Mucosa of gallbladder (tissue), 1 donor: ENCODE measurements at places on chromosomes 3 and 15. TPM values are rescaled to one million over a fixed set of nuclear protein-coding genes. Genes with fewer than 3 reads are reported as not detected.

DNA sequence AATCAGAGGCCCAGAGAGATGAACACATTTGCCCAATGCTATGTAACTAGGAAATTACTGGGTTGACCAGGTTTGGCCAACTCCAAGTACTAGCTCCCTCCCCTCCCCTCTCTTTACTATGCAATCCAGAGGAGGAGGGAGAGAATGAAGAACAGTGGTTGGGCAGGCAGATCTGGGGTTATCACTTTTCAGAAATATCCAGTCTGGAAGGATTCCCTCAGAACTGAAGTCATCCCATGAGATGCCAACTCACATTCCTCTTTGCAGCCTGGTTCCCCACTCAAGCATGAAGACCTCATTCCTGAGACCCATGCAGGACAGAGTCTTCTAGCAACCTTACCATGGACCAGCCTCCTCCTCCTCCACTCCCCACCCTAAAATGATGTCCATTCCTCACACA lies 201.1 kb downstream of the TLE3 start:
- no peak for DNase-seq

DNA sequence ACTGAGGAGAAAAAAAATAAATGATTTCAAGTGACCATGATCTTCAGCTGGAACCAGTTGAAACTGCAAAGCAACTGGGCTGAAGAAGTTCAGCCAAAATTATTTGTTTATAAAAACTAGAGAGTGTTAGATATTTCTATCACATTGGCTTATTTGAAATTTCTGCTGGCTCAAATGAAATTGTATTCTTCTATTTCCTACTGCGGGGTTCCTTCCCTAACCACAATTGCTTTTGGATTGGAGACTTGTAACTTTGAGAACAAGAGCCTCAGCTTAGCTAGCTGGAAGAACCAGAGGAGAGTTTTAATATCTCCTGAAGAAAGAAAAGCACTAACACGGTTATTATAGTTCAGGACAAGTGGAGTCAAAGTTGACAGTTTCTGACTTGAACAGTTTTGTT lies 31.1 kb downstream of the AGTR1 start:
- DNase-seq, result no peak

DNA sequence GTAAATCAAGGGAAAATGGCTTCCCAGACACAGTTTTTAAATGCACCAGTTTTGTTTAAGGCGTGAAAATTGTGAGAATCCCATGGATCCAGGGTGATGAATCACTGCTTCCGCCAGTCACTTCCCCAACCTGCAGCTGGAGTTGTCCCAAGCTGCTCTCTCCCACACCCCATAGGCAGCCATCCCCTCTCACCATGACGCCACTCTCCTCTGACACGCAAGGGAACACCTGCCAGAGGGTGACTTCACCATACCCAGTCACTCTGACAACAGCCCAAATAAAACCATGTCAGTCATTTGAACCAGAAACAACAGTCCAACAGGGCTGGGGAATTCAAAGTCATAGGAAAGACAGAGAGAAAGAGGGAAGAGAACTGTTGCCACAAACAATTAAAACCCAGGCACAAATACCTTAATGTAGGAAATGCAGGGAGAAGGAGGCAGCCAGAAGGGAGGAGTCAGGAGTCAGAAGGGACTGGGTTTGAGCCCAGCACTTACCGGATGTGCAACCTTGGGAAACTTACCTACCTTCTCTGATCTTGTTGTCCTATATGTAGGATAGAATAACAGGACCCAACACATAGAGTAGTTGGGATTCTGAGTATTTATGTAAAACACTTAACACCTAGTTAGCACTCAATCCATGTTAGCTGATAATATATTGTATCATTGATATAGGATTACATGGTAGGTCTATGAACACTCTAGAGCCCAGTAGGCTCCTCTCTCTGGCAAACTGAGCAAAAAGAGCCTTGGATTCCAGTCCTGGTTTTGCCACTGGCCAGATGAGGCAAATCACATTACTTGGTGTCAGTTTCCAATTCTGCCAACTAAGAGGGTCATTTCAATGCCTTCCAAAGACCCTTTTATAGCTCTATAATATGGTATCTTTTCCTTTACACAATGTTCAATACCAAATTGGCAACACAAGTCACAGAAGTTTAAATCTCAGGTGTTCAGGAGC lies 326.3 kb upstream of the ICE2 start:
- DNase-seq, result no peak

- DNase-seq, result no peak
Observed at GRCh38 chr3:126127452-126127851, 43.5 kb upstream of the SLC41A3 start.

DNA sequence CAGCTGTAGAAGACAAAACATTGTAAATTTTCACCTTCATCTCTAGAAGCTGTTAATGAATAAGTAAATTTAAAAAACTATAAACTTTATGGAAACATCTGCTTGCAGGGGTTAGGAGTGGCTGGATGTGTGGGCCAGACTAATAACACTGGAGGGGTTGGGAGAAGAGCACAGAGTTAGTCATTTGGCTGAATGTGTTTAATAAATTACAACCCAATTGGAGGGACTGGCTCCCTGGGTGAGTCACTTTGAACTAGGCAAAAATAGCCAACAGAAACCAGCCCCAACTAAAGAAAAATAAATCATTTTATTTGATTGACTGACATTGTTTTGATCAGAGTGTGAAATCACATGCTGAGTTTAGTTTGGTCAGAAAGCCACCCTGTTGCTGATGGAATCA lies 21.8 kb downstream of the DGKG start:
- no peak for DNase-seq

GRCh38 chr3:190019006-190019405 lies 101.7 kb downstream of the P3H2 start:
- no peak for DNase-seq

DNA sequence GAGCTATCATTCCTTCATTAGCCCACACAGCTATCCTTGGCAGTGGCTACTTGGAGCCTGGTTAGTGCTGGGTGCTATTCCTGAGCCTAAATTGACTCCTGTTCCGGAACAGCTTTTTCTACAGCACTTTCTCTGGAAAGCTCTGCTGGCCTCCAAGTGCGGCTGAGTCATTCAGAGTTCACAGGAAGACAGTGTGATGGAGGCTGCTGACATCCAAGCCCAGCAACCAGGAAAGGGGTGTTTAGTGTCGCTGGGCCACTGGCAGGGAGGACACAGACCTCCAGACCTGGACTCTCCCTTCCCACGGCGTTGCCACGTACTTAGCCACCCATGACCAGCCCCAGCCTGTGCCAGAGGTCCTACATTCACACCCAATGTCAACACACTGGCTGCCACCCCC lies 28.7 kb downstream of the CACNA2D2 start:
- DNase-seq, result no peak

GRCh38 chr3:185558395-185558794 lies 6.0 kb upstream of the LIPH start:
- peak; percentile 86 for DNase-seq

DNA sequence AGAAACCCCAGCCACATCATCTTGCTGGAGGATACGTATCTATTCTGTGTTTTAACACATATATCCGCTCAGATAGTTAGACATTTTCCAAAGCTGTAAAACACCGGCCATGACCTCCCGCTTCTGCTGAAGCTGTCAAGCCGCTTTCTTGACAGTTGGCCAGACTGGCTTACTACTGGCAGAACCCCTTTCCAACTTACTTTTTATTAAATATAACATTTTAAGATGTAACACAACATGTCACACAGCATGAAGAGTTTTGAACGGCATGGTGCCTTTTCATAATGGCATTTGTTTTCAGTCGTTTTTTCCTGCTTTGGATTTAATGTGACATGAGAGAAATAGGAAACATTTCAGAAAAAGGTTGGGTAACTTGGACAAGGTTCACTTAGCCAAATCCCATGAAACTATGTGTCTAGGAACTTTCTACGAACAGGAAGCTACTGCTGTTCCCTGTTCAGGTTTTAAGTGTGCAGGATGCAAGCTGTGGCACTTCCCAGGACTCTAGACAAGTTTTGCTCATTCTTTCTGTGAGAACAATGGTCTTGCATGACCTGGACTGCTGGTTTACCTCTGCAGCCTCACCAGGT lies 281.4 kb downstream of the THSD4 start:
- DNase-seq, result no peak

- no peak for DNase-seq
Observed at GRCh38 chr3:123021996-123022510, 5.5 kb downstream of the SEMA5B start.

- no peak for DNase-seq
Observed at GRCh38 chr3:14290631-14291385, 111.6 kb upstream of the SLC6A6 start.

DNA sequence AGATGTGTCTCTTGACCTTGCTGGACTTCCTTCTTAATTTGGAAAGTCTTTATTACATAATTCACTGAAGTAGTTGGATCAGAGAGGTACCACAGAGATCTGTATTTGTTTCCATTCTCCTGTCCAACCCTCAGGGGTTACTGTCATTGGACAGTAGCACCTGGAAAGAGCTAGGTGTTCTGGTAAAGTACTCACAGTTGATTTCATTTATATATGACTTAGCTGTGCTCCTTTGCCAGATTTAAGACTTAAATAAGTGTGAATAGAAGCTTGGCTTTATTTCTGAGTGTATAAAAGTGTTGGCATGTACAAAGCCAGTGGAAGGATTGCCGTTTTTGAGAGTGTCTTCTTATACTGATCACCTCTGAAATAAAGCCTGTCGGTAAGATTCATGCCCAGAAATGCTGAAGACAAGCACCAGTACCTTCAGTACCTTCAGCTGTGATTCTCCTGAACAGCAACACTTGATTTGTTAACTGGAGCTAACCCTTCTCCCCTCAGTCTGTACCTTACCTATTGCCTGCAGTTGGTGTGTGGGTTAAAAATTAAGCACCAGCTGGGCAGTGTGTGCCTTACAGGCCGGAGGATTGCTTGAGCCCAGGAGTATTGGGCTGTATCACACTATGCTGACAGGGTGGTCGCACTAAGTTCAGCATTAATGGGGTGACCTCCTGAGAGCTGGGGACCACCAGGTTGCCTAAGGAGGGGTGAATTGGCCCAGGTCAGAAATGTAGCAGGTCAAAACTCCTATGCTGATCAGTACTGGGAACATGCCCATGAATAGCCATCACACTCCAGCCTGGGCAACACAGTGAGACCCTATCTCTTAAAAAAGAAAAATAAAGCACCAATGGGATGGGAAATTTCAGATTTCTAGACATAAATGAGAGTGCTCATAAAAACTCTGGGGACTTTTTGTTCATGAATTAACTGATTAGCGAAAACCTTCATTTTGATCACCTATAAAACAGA lies 197.7 kb downstream of the FNDC3B start:
- no peak for DNase-seq

- DNase-seq, result no peak
Observed at GRCh38 chr3:70556056-70556455, 243.6 kb upstream of the MDFIC2 start.

- no peak for DNase-seq
Observed at GRCh38 chr3:197881270-197881969, 68.6 kb upstream of the RPL35A start.

- DNase-seq, result no peak
Observed at GRCh38 chr15:59794229-59794886, 105.2 kb upstream of the BNIP2 start.

DNA sequence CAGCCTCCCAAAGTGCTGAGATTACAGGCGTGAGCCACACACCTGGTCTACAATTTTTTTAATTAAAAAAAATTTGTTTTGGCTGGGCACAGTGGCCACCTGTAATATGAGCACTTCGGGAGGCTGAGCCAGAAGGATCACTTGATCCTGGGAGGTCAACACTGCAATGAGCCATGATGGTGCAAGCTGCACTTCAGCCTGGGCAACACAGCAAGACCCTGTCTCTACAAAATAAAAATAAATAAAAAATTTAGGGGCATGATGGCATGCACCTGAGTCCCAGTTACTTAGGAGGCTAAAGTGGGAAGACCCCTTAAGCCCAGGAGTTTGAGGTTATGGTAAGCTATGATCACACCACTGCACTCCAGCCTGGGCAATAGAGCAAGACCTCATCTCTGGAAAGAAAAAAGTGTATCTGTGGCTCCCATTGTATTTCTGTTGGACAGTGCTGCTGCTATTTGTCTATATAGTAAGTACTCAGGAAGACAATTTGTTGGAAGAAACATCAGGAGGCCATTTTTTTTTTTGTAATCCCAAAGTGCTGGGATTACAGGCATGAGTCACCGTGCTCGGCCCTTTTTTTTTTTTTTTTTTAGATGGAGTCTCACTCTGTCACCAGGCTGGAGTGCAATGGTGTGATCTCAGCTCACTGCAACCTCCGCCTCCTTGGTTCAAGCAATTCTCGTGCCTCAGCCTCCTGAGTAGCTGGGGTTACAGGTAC lies 27.5 kb upstream of the SH3BP5 start:
- no peak for DNase-seq

DNA sequence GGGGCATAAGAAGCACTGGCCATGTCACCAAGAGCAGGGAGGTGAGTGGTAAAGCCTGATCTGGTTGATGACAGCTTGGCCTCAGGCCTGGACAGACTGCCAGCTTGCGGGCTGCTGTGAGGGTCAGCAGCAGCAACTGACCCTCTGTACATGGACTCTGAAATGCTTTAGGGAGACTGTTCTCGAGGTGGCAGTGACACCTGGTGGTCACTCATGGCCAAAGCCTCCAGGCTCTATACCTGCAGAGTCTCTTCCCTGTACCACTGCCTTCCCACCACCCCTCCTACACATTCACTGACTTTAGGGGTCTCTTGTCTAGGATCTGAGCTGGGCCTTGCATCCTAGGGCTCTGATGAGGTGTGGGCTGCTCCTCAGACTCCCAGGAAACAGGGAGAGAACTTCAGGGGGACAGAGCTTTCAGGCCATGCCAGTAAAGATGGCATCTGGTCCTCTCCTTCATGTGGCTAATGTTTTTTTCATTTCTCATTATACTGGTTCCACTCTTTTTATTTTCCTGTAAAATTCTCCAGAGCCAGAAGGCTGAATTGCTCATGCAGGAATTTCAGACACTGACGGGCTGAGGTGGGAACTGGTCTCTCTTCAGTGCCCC lies 17.2 kb upstream of the TIMP4 start:
- peak; percentile 59 for DNase-seq

DNA sequence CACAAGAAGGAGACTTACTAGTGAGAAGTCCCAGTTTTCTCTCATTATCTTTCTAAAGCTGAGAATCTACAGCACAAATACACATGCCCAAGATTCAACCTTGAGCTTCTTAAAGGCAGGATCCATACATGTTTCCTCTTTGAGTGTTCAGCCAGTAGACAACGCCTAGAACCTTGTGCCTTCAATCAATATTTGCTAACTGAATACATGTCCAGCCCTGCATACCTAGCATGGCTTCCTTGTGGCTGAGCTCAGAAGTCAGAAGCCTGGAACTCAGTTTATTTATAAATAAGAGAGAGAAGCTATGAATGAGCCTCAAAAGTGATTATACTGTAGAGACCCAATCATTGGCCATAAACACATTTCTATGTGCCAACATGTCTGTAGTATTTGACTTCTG lies 43.5 kb downstream of the ACP3 start:
- DNase-seq, result peak; percentile 23

DNA sequence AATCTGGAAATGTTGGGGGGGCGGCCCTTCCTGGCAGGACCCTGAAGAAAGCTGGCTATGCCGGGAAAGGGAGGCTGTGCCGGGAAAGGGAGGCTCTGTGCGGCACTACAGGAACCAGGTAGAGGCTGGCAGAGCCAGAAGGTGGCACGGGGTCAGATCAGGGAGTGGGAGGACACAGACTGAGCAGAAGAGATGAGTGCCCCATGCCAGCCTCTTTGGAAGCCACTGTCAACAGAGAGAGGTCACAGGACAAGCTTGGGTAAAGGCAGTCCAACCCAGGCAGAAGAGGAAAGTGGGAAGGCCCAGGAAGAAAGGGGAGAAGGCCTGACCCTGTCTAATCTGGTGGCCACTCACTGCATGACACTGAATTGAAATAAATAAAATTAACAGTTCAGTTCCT lies 1.5 kb downstream of the C15orf62 start:
- no peak for DNase-seq

The MCF2L2 gene
- total RNA-seq, result 1.8 TPM

The ANKRD63 gene
- 1.6 TPM for total RNA-seq

The CCR9 gene
- total RNA-seq, result 0.23 TPM

The MINAR1 gene
- total RNA-seq, result 0.32 TPM

The KCNH8 gene
- 0.89 TPM for total RNA-seq

The NUP210 gene
- 12.1 TPM for total RNA-seq
